ENCODE measurements at places on chromosomes 13 and 19.
A peak's percentile ranks its signal among the peaks of the same experiment; 100 is the strongest.

DNA sequence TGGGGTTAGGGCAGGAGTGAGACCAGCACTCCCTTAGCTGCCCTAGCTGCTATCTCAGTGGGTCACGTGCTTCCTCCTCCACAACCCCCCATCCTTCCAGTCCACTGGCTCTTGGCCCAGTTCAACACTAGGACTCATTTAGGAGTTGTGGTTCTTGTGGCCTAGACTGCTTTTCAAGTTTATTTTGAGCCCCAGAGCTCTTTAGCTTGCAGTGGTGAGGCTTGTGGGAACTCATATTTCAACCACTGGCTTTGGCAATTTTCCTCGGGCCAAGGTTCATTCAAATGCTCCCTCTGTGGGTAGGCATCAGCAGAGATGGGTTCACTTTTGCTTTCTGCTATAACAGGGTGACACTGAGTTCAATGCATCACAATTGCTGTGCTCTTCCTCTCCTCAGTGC is 436.2 kb upstream of the SLITRK5 start:
- DNase-seq = no peak

DNA sequence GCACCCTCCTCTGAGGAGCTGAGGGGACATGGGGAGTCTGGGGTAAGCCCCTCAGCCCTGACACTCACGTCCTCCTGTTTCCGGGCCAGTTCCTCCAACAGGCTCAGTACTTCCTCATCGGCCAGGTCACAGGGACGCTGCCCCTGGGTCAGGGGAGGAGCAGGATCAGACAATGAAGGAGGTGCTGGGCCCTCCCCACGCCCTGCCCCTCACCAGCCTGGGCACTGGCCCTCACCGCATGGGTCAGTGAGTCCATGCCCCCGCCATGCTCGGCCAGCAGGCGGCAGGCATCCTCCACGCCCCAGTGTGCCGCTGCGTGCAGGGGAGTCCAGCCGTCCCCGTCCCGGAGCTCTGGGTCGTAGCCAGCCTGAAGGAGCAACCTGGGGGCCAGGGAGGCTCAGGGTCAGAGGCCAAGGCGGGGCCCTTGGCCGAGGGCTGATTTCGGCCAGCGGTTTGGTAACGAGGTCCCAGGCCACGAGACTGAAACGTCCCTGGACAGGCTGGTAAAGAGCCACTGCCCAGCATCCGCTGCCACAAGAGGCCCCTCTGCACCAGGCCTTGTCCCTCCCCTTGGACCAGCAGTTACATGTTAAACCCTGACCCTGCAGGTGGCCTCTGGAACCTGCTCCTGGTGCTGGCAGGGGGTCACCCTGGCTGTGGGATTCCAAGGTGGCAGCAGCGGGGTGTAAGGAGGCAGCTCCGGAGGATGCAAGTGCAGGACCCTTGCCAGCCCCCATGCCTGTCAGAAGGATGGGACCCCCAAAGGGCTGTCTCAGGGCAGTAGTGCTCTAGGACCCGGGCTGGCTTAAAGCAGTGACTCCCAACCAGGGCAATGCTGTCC is 18.5 kb downstream of the PPP1R12C start:
- DNase-seq = no peak

DNA sequence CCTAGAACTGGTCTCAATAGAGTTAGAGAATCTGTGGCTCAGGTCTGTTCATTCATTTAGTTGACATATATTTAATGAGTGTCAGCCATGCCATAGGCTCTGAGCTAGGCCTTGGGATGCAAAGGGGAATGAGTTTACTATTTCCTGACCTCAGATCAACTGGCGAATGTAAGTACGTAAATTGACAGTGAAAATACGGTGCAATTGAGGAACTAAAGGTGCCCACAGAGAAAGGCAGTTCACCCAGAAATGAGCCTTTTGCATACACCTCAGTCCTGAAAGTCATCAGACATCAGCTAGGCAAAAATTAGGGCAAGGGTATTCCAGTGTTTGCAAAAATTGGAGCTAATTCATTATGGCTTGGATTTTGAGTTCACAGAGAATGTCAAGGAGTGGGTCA is 20.6 kb upstream of the UPF3A start:
- no peak for DNase-seq

DNA sequence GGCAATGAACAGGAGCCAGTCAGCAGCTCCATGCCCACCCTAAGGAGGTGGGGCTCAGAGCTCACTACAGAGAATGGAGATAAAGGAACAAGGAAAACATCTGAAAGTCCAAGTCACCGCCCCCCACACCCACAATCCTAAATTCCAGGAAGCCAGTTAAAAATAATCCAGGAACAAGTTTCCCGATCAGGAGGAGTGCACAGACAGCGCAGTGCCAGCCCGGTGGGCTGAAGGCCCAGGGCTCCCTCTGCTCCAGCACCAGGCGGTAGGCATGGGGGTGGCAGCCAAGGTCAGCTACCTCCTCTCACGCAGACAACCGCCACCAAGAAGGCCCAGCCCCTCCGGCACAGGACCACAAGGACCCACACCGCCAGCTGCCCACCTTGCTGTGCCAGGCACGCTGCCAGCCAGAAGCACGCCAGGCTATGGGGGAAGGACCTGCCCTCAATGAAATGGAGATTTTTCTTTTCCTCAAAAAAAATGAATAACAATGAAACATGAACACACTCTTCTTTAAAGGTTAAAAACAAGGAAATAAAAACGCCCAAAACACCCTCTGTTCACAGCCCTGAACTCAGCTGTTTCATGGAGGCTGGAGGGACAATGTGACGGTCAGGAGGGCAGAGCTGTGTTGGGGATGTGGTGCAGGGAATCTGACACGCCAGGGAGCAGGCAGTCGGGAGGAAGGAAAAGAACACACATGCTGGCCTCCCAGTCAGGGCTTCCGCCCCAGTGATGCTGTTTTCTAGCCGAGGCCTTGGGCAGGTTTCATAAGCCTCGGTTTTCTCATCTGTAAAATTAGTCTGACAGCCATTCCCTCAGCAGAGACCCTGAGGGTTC is 11.0 kb downstream of the STK24 start:
- no peak for DNase-seq

DNA sequence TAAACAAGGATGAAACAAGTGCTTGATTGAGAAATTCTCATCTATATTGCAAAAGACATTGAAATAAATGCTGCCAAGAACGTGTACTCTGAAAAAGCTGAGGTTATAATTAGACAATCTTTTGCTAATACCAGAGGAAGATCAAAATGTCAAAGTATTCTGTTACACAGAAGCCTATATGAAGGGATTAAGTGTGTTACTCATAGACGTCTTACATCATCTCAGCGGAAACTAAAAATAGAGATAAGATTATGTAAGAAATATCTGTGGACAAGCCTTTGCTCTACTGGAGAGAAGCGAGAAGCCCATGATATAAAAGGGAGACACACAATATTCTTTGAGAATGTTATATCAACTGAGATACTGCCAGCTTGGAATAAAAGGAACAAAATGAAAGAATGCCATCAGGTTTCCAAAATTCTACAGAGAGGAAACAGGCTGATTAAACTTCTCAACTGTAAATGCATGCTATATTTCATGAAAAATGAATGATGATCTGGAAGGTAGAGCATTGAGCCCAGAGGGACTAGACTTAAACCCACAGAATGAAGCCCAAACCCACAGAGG is 699.0 kb downstream of the GPC5 start:
- DNase-seq = no peak

- DNase-seq = no peak
These were observed 47.8 kb downstream of the GADD45B start for GRCh38 chr19:2523630-2524311.

DNA sequence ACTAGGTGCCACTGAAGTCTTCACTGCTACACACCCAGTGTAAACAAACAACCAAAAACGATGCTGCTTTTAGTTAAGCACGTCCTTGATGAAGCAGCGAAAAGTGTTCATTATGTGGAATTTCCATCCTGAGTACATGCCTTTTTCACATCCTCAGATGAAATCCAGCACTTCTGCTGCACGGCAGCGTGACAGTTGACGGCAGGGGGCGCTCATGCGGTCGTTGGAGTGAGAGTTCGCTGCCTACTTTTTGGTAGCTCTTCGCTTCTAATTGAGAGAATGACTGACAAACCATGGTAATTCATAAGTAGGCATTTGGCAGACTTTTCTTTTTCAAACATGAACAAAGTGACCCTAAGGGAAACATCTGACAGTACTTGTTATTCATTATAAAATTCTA is 1124.9 kb downstream of the EFNB2 start:
- DNase-seq = peak; percentile 57

GRCh38 chr19:16002406-16003384 is 53.9 kb downstream of the OR10H4 start:
- no peak for DNase-seq

DNA sequence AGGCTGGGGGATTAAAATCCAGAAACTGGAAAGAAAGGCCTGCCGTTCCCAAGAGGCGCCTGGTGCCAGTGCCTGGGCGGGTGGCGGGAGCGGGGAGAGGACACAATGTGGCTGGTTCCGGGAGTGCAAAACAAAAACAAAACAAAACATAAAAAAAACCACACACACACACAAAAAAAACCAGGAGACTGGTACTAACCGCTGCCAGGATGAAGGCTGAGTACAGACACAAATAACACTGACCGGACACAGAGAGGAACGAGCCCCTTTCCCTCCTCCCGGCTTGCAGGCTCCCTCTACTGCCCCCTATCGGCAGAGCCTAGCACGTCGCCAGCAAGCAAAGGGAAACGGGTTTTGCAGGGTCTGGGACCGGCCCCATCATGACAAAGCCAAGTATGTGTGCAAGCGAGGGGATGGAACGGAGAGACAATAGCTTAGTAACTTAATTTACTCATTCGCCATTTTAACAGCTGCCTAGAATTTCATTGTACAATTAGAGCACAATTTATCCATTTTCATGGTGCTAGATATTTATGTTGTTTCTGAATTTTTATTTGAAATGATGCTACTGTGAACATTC is 17.9 kb upstream of the ZDHHC20 start:
- peak; percentile 84 for DNase-seq

DNA sequence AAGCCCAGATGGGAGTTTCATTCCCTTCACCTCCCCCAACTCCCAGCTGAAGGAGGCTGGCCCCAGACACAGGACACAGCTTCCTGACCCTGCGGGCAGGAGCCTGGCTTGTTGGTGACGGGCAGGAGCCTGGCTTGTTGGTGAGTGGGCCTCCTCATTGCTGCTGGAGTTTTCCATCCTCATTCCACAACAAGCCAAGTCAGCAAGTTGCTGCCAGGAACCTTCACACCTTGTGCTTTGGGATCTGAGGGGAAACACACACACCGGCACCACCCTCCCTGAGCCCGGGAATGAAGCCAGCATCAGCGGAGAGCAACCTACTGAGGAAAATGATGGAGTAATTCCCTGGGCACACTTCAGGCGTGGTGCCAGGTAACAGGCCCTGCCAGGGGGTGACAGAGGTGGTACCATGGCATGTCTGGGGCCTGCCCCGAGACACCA is 74.9 kb downstream of the ALOX5AP start:
- DNase-seq = no peak

GRCh38 chr19:46618670-46619231 is 6.1 kb downstream of the PTGIR start:
- no peak for DNase-seq

- no peak for DNase-seq
These were observed 18.0 kb upstream of the RFXAP start for GRCh38 chr13:36801035-36801434.

DNA sequence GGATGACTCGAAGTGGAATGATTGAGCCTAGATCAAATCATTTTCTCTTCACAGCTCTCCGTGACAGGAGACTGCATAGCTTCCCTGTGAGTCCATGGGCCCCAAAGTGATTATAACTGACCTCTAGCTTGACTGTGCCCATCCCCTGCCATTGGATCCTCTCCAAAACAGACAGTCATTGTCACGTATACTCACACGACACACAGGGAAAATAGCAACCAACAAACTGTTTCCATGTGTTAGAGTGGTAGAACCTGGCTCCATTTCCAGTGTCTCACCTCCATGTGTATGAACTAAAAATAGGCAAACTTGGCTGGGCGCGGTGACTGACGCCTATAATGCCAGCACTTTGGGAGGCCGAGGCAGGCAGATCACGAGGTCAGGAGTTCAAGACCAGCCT is 48.8 kb upstream of the NPAS1 start:
- no peak for DNase-seq

DNA sequence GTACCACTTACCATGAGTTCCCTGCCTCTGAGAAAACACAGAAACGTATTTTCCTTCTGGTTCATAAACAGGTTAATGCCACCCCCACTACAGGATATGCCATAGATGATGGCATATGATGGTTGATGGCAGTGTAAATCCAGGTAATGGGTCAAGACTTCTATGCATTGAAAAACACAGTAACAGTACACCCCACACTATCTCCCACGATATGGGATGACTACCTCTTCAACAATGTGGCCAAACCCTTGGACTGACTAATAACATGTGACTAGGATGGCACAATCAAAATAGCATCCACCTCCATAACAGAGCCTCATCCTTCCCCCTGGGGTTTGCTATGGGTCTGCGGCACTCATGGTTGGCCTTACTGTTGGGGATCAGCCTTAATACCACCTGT is 22.0 kb downstream of the ZNF235 start:
- no peak for DNase-seq

DNA sequence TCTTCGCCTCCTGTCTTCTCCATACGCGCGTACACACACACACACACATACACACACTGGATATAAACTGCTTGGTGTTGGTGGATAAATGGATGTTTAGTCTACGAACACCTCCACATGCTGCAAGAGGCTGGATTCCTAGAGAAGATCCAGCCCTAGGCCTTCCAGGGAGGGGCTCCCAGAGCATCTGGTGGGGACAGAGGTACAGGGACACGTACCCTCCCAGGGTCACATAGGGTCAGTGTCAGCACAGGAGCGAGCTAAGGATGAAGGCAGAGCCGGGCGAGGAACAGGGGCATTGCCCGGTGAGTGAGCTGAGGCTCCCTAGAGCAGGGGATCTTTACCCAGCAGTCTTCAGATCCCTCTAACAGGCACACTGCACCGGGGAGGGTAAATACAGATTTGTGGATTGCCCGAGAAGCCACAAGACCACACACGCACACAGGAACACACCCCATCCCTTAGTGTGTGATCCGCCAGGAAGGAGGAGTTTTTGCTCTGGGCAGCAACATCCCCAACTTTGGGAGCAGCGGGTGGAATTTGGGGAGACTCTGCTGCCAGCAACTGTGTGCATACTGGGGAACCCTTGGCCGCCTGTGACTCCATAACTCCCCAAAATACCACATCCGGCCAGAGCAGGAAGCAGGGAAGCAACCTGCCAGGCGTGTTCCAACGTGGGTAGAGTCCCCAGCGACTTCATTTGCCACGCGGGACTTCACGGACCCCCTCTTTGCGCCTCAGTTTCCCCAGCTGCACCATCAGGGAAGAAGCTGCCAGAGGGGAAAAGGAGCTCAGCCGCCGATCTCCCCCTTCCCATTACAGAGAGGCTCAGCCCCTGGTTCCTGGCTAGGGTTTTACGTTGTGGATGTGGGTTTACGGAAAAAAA is 5.8 kb upstream of the TLE2 start:
- DNase-seq = peak; percentile 22

DNA sequence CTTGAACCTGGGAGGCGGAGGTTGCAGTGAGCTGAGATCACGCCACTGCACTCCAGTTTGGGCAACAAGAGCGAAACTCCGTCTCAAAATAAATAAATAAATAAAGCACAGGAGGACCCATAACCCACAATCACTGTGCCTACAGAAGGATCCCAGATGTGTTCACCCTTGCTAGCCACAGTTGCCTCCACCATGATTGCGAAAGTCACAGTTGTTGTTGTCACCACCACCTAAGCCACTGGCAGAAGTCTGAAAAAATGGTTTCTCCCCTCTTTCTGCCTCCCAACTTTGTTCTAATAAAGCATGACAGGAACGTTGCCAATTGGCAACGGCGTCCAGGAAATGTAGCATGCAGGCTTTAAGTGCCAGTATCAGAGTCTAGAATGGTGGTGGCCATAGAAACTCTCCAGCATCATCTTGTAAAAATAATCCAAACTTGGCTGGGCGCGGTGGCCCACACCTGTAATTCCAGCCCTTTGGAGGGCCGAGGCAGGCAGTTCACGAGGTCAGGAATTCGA is 2.2 kb upstream of the EPS15L1 start:
- DNase-seq = no peak
